NCI-H774 (cell line): ENCODE measurements at places on chromosomes 3 and 15.

- DNase-seq = peak; percentile 81
Observed at GRCh38 chr3:140863580-140864009, 78.0 kb upstream of the SLC25A36 start.

DNA sequence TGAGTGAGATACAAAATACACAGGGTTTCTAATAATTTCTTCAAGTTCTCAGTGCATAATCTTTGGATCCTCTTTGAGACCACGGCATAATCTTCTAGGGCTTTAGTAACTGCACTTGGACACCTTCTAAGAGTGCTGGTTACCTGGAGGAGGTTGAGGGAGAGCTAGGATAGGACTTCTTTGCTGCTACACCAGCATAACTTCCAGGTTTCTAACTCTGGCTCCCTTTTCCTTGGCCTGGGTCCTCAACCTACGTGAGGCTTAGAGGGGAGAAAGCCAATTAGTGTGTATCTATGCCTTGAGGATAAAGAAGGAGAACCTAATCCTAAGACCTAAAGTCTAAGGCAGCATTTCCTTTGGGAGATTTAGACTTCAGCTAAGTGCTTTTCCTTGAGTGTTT is 184.8 kb downstream of the LSAMP start:
- DNase-seq = no peak

DNA sequence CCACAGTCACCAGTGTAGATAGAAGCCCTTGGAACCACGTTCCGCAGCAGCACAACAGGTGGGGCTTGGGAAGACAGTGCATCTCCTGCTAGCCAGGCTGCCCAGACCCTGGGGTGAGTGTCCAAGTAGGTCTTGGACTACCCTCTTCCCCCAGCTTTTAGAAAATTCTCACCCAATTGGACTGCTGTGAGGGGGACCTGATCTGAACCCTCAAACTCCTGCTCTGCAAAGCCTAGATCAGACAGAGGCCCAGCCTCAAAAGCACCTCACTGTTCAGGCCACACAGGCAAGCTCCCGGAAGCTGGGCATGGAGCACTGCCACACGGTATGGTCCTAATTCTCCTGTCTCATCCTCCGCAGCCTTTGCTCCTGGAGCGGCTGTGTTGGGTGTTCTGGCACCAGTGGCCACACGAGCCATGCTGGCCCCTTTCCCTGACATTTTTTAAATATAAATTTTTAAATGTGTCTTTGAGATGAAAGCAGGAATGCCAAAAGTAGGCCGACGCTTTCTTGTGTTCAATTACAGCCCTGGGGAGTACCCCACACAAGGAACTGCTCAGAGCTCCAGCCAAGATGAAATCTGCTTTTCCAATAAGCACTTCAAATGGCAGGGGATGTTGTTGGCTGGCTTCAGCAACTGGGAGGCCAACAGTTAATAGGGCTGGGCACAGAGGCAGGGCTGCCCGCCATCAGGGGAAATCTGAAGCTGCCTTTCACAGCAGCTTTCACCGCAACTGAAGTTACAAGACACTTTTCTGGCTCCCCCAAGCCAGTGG is 40.9 kb downstream of the CPN2 start:
- no peak for DNase-seq

GRCh38 chr3:31853580-31853979 is 127.5 kb downstream of the OSBPL10 start:
- no peak for DNase-seq

DNA sequence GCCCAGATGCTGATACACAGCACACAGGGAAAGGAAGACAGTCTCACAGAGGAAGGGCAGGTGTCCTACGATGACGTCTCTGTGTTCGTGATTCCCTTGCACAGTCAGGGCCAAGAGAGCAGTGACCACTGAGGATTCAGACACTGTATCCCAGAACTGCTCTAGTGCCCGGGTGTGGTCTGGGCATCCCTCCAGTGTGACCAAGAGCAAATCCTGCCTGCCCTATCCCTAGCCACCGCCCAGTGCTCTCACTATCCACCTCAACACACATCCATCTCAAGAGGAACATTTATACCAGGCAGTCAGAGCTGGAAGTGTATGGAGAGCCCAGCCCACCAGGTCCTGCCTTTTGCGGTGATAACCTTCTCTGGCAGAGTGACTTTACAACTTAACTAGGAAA is 4.1 kb downstream of the PPM1M start:
- DNase-seq = no peak

DNA sequence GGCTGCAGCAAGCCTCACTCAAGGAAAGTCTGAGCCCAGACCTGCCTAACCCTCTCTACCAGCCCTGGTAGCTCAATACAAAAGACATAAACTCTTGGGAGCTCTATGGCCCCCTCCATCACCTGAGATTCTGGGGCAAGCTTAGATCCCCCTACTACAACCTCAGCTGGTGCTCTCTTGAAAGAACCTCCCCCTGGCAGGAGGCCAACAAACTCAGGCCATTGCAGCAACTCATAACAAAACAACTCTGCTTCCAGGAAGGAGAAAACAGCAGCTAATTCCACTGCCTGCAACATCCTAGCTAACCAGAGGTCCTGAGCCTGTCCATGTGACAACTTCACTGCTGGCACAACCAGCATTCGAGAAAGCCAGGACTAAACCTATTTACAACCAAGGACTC is 169.2 kb downstream of the ROBO1 start:
- DNase-seq = no peak

DNA sequence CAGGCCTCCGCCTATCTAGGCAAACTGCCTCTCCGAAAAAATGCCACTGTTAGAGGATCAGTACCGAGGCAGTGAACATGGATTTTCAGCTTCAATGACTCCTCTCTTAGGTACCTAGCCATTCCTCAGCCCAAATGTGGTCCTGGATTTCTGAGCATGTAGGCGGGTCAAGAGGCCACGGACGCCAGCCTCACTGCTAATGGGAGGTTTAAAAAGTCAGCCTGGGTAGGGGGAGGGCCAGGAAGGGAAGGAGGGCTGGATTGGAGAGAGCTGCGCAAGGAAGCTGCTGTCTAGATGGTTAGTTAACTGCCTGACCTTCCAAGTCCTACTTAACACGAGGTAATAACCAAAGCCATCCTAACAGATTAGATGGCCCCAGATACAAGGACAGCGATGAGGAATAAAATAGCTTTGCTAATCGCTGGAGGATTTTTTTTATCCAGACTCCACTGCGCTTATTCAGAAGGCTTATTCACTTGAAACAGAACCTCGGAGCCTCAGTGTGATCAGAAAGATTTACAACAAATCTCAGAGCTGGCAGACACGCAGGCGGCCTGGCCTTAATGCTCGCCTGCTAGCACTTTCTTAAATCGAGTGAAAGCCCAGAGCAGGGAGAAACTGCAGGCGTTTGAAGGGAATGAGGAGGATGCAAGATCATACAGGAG is 34.3 kb downstream of the TLE3 start:
- no peak for DNase-seq

DNA sequence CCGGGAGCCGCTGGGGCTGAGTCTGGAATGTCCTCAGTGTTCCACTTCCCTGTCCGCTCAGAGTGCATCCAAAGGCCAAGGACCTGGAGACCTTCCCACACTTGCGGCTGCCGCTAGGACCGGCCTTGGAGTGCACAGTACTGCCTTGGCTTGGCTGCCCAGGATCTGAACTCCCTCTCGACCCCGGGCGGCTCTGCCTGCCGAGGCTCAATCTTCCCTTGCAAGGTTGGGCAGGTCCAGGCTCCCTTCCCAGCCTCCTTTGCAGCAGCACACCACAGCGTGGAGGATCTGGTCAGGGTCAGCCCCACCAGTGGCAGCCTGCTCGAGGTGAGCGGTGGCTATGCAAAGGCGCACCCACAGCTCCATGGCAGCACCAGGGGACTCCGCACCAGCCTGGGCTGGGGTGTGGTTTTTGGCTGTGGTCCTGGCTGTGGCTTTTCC is 69.2 kb downstream of the PLXNA1 start:
- DNase-seq = no peak

- no peak for DNase-seq
Observed at GRCh38 chr3:128311441-128311844, 155.2 kb downstream of the DNAJB8 start.

DNA sequence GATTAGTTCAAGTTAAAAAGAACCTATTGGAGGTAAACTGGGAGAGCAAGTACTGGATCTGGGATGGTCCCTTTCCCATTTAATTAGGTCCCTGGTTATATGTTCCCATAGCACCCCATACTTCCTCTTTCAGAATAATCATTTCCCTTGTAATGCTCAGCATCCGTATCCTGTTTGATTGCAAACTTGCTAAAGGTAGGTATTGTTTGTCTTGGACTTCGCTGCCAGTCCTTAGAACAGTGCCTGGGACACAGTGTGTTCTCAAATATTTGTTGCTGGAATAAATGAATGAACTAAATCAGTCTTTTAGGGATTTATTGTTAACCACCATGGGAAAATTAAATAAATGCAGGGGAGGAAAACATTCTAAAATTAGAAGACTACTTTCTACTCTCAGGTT is 299.8 kb downstream of the GRM7 start:
- no peak for DNase-seq

GRCh38 chr3:24494618-24495325 is at the start of gene THRB:
TSS of gene THRB (minus strand) at chr3:24494850.
- peak; percentile 51 for DNase-seq

DNA sequence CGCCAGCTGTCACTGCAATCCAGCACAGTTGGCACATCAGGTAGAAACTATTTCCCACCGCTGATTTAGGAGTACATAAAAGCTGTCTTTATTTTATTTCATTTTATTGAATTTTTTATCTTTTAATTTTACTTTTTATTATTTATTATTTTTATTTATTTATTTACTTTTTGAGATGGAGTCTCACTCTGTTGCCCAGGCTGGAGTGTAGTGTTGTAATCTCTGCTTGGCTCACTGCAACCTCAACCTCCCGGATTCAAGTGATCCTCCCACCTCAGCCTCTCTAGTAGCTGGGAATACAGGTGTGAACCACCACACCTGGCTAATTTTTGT is 31.0 kb downstream of the SRGAP3 start:
- no peak for DNase-seq

GRCh38 chr3:127959873-127960272 is 44.8 kb downstream of the KBTBD12 start:
- DNase-seq = no peak

DNA sequence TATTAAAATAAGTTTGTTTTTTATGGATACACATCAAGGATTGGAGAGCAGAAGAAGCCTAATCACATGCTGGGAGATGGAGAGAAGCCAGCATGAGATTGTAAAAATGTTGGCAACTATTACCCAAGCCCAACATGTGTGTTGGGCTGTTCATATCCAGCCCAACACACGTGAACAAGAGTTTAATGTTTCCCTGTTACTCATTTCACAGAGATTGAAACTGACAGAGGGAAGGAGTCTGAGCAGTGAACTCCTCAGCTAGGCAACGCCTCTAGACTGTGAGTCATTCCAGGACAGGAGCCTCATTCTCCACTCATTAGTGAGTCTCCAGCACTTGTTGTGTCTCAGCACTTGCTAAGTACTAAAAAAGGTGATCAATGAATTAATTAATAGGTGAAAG is 43.2 kb upstream of the CMSS1 start:
- DNase-seq = no peak

GRCh38 chr3:65126527-65127410 is 439.0 kb upstream of the ADAMTS9 start:
- no peak for DNase-seq

- DNase-seq = no peak
Observed at GRCh38 chr15:64560501-64560900, 100.1 kb downstream of the ZNF609 start.

- no peak for DNase-seq
Observed at GRCh38 chr3:47005212-47006144, 26.0 kb downstream of the NBEAL2 start.

DNA sequence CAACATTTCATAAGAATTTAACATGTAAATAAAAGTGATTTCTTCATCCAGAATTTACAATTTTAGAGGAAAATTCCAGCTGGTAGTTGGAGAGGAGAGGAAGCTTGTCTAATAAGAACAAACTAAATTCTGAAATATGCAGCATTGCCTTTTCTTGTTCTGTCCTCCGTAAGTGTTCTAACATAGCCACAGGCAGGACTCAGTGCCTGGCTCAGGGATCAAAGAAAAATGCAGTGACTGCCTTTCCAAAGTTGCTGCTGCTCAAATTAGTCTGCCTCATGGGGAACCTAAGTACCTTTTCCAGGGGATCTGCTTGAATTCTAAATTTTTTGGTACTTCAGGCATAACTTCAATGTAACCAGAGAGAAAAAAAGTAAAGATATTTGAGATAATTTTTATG is 713.0 kb upstream of the CADM2 start:
- no peak for DNase-seq

GRCh38 chr3:31455524-31455923 is 77.2 kb upstream of the STT3B start:
- no peak for DNase-seq

GRCh38 chr15:100560323-100560722 is 31.6 kb upstream of the CERS3 start:
- DNase-seq = no peak

DNA sequence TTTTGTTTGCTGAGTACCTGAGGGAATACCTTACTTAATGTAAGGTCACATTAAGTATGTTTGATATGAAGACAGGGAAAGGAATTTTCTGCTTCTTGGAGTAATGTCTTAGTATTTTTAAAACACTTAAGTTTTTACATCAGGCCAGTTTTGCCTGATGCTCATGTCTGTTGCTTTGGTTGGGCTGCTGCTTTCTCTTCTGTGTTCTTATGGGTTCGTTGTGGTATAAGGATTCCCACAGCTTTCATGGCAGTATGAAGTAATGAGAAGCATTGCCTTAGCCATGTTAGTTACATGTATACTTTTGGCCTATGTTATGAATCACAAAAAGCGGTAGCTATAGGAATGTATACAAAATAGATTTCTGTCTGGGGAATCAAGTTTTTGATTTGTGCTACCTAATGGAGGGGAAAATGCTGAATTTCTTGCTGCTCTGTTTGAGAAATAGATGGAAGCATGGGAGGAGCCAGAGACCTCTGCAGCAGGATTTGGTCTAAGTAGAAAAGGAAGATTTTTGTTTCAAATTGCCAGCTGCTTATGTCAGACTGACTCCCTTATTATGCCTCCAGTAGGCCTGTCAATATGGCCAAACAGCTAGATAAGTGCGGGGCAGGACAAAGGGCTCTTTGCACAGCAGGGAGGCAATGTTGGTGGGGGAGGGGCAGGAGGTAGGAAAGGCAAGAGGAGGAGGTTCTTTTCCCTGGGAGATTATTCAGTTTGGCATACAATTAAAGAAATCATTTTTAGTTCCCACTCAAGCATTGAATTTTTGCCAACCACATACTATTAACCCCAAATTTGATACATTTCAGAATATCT is 5.2 kb downstream of the SETD5 start:
- DNase-seq = peak; percentile 45

- no peak for DNase-seq
Observed at GRCh38 chr3:72633121-72633520, 215.1 kb downstream of the SHQ1 start.
